ENCODE measurements at places on chromosomes 12 and 14. TPM values are rescaled to one million over a fixed set of nuclear protein-coding genes. Genes with fewer than 3 reads are reported as not detected.

Gene AACS
- 22.3 TPM for total RNA-seq

Gene USP5
- total RNA-seq = 104 TPM

Gene VPS33A
- total RNA-seq = 20.5 TPM

Gene PIP4P1
- 14.8 TPM for total RNA-seq

Gene SPPL3
- total RNA-seq = 8.7 TPM

Gene GALNT8
- total RNA-seq = not detected

Gene BORCS5
- 14.4 TPM for total RNA-seq

Gene OVCH1
- total RNA-seq = not detected

Gene SDSL
- total RNA-seq = 12.9 TPM

Gene GSG1
- not detected for total RNA-seq

Gene SOAT2
- total RNA-seq = not detected

Gene GRIP1
- total RNA-seq = 4.7 TPM

Gene GARIN6
- total RNA-seq = not detected

Gene TEX22
- total RNA-seq = 0.27 TPM

Gene LYZ
- total RNA-seq = 4.6 TPM
